ENCODE measurements at places on chromosomes 1 and 21.
A peak's percentile ranks its signal among the peaks of the same experiment; 100 is the strongest.

- peak; percentile 9 for DNase-seq
Measured at GRCh38 chr1:208475951-208476845, 232.0 kb upstream of the PLXNA2 start.

DNA sequence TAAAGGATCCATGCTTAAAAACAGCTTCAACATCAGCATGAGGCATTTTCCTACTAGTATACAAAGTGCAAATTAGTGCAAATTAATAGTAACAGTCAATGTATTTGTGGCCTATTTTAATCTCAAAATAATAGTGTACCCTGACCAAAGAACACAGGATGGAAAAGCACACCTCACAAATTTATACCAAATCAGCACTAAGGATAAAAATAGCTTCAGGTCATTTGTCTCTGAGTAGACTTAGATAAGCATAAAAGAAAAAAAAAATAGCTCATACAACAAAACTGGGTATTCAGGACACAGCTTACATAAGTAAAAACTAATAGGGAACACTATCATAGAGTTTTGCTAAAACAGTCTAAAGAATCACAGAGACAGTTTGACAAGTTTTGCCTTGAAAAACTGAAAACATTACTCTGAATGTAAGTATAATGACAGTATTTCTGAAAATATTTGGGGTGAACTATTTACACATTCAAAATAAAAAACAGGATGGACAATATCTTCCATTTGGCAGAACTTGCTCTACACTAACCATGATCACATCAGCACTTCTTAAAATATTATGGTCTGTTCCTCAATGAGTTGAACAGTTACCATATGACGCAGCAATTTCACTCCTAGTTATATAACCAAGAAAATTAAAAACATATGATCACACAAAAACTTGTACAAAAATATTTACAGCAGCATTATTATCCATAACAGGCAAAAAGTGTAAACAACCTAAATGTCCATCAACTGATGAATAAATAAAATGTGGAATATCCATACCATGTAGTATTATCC is 46.3 kb downstream of the RNF115 start:
- DNase-seq, result no peak

DNA sequence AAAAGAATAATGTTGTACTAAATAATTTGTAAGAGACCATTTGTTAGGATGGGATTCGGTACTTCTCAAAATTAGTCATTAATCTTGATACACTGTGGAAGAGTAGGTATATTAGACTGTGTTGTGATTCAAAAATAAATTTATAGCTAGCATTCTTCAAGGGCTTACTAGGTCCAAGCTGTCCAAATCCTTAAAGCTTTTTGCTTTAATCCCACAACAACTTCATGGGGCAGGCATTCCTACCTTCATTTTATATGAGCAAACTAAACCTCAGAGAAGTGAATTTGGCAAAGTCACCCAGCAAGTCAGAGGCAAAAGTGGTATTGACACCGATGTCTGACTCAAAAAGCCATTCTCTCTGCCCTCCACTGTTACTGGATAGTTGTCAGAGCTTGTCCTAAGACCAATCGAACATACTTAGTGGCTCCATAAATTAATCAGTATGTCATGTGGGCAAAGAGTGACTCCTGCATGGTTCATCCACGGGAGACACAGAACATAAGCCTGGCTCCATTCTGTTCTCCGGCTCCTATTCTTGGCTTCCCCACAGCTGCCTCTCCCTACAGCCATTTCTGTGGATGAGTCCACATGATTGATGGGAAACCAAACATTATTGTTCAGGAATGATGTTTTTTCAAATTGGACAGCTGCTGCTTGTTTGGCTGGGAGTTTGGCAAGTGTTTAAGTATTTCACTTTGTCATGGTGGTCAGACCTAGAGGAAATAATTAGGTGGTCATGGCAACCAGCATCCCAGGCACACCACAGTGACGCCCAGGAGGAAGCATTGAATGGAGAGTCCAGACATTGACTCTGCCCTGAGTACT is 133.4 kb upstream of the FGGY start:
- DNase-seq, result peak; percentile 62

- no peak for DNase-seq
Measured at GRCh38 chr1:87243573-87243972, 85.1 kb upstream of the LMO4 start.

DNA sequence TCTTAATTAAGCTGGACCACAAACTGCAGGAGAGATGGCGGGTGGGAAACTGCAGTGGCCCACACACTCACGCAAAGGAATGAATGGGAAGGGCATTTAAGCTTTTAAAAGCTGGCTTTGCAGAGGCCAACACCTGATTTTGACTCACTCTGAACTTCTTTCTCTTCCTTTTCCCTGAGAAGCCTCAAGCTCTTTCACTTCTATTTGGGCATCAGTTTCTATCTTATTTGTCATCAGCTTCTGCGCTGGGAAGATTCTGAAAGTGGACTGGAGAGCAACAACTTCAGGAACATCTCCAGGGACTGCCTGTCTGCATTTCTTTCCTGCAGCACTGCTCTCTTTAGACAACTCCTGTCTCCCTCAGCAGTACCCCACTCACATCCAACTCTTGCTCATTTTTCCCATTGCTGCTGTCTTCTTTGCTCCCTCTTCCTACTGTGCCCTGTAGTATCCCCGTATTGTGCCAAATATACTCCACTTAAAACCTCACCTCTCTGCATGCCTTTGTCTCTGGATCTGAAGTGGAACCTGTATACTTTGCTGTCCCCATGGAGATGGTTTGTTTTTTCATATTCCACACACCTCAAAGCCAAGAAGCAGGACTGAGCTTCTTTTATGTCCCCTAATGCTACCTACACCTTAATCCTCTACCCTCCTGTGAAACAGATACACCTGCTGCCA is 143.3 kb upstream of the JUN start:
- no peak for DNase-seq

GRCh38 chr1:13732971-13733667 is 33.1 kb downstream of the PRDM2 start:
- DNase-seq, result no peak

GRCh38 chr1:231315887-231316286 is 21.8 kb downstream of the EXOC8 start:
- peak; percentile 42 for DNase-seq

All from HT1080 (cell line).